Fibroblast of skin of right quadriceps (primary cell): ENCODE measurements at places on chromosomes 2 and 18.
A peak's percentile ranks its signal among the peaks of the same experiment; 100 is the strongest.

DNA sequence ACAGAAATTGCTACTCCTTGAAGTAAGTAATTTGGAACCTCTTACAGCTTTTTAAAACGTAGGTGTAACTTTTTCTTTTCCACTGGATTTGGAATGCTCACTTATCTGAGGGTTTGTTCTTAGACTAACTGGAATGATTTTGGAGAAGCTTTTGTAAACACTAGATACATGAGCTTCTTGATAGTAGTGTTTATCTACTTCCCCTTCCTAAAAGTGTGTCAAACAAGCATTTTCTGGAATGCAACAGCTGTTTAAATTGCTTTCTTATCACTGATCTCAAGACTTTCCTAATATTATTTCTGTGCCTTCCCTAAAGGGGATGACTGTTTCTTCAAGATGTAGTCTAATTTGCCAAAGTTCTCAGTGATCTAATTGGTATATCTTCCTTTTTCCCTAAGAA is 282.6 kb downstream of the CCDC178 start:
- no peak for DNase-seq

- no peak for DNase-seq
These were observed 89.2 kb upstream of the CD226 start for GRCh38 chr18:70036771-70037347.

- DNase-seq, result peak; percentile 18
These were observed 16.0 kb upstream of the ASXL2 start for GRCh38 chr2:25894135-25894830.

DNA sequence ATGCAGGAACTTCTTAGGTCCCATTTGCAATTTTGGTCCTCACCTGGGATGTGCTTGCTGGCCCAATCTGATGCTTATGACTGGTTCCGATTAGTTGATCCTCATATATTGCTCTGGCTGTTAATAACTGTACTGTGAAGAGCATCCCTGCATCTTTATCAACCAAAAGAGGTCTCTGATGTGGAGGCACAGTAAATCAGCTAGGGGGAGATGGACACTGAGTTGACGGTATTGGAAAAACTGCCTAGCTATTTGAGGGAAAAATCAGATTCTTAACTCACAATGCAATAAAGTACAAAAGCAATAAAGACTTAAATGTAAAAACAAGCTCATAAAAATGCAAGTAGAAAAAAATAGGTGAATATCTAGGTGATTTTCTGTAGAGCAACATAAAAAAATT is 188.0 kb upstream of the TCF4 start:
- DNase-seq, result no peak

- DNase-seq, result no peak
These were observed 10.3 kb downstream of the PSME4 start for GRCh38 chr2:53960476-53960875.

DNA sequence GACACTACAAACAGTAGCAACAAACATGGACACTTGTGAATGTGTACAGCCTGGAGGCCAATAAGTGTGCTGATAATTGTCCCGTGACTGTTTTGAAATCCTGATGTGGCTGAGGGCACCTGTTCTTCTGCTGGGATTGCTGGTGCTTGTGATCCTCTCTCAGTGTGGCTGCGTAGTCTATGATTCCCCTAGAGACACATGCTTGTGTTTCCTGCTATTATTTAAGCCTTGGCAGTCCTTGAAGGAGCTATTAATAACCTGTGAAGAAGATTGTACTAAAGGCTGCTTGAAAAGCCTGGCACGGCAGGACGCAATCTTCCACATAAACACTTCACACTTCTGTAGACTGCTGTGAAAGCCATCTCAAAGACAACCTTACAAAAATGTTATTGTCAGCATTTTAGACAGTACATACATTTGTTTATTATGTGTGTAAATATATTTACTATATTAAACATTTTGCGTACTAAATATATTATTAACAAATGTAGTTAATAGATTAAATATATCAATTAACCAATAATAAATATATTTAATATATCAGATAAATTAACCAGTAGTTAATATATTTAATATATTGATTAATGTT is 71.4 kb downstream of the GALR1 start:
- no peak for DNase-seq

DNA sequence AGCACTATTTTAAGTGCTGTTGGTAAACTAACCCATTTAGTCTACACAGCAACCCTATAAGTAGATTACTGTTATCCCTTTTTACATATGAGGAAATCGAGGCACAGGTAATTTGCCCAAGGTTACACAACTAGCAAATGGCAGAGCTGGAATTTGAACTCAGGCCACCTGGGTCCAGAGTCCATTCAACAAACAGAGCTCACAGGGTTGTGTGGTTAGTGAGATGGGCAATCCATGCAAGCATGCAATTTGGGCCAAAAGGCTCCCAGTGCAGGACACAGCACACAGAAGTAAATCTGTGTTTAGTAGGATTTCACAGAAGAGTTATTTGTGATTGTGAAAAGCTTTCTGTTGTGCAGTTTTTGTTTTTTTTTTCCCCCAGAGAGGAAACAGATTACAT is 187.8 kb upstream of the MSH6 start:
- DNase-seq, result no peak

- DNase-seq, result no peak
These were observed 74.0 kb downstream of the MCFD2 start for GRCh38 chr2:46841621-46842020.

GRCh38 chr18:10892786-10893185 is 256.6 kb downstream of the PIEZO2 start:
- DNase-seq, result peak; percentile 72

DNA sequence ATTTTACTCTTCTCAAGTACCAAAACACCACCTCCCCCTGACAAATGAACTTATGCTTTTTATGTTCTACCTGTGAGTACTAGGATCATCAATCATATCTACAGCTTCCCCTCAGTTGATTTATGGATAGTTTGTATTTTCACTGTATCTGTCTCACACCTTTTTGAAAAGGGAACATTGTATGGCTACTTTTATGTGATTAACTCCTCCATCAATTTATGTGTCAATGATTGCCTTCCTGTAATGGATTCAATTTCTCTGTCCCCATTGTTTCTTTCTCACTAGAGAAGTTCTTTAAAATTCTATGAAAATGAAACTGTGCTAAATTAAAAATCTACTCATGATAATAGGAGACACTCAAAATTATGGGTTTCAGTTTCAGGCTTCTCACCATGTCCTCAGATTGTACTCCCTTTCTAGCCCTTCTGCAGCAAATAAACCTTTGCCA is 935.0 kb downstream of the TRIB2 start:
- no peak for DNase-seq

- DNase-seq, result no peak
These were observed 81.9 kb upstream of the MAPRE2 start for GRCh38 chr18:34959211-34959829.

DNA sequence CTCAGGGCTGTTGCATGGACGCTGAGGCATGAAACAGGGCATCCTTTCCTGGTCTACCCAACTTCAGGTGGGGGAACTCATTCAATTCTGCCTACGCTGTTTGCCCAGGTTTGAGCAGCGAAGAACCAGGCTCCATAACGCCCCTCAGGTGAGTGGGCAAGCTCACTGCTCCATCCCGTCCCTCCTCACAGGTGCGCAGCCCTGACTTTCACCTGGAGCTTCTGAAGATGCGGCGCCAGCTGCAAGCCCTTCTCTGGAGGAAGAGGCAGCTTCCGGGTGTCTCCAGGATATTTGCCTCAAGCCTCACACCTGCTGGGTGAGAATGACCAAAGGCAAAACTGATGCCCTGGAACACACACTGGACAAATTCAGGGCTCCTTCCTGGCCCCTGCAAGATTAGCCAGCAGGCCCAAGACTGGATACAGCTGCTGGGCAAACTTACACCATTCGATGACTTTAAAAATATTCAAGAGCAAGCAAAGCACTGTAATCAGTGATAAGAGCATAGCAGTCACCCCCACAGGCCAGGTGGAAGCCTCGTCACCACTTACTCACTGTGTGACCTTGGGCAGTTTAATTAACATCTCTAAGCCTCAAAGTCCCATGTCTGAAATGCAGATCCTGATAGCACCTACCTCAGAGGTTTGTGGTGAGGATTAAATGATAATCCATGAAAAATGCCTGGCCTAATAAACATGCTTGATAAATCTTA is 97.7 kb downstream of the GYPC start:
- DNase-seq, result no peak

DNA sequence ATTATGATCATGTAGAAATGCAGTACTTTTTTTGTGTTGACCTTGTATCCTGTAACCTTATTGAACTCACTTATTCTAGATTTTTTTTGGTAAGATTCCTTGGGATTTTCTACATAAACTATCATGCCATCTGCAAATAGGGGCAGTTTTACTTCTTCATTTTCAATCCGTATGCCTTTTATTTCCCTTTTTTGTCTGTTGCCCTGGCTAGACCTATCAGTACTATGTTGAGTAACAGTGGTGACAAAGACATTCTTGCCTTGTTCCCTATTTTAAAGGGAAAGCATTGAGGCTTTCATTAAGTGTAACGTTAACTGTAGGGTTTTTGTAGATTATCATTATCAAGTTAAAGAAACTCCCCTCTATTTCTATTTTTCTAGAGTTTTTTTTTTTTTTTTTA is 92.3 kb downstream of the LYPD1 start:
- DNase-seq, result no peak

DNA sequence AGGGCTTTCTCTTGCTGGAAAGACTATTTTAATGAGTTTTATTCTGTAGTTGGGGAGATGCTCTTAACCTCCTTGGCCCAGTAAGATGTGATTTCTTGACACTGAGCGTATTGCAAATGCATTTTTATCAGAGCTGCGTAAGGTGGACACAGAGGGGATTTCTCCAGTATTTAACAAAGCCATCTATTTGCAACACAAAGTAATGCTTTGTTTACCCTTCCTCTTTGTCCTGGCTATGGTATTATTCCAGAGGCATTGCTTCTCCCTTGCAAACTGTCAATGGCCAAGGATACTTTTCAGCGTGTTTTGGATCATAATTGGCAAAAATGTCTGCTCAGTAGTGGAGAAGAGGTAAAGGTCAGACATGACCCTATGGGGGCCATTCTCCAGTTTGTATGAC is 90.8 kb upstream of the PIK3C3 start:
- DNase-seq, result no peak

DNA sequence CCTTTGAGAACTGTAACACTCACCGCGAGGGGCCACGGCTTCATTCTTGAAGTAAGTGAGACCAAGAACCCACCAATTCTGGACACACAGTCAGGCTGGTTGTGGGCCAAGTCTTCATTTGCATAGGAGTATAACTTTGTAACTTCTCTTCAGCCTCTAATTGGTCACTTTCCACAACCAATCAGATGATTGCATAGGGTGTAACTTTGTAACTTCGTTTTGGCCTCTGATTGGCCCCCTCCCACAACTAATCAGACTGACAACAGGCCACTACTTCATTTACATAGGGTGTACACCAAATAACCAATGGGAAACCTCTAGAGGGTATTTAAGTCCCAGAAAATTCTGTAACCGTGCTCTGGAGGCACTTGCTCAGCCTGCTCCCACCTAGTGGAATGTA is 77.5 kb upstream of the TCF4 start:
- no peak for DNase-seq

DNA sequence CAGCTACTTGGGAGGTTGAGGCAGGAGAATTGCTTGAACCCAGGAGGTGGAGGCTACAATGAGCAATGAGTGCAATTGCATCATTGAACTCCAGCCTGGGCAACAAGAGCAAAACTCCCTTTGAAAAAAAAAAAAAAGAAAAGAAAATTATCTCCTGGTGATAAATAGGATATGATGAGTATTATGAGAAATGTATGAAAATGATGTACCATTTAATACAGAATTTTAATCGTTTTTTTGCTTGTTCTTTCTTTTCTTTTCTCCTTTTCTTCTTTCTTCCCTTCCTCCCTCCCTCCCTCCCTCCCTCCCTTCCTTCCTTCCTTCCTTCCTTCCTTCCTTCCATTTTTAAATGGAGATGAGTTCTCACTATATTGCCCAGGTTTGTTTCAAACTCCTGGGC is 40.4 kb downstream of the TTC27 start:
- no peak for DNase-seq

GRCh38 chr2:73928963-73929347 is 2.3 kb downstream of the DGUOK start:
- no peak for DNase-seq

DNA sequence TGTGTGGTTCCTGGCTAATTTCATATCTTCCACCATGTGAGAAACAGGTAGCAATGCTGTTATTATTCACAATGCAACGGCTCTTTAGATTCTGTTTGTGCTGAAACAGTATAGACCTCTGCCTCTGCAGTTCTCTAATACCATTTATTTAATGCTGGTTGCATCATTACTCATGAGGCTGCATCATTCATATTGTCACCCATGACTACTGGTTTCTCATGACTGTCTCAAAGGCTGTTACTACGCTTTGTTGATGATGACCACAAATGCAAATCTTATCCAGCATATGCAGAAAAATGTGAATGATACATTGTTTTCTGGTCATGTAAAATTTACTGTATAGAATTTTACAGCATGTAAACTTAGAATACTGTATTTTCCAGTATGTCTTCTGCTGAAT is 22.5 kb downstream of the CAVIN2 start:
- peak; percentile 27 for DNase-seq

GRCh38 chr2:17791121-17791816 is 25.0 kb upstream of the MSGN1 start:
- DNase-seq, result peak; percentile 88

GRCh38 chr2:172040311-172040710 is 40.6 kb downstream of the METAP1D start:
- no peak for DNase-seq
